Activated naive CD8-positive, alpha-beta T cell treated with anti-CD3 and anti-CD28 coated beads, Interleukin-2, amount 10 ng/mL, durations not matched to agents 7 days and 5 days (primary cell): ENCODE measurements at places on chromosomes 1 and 21.

DNA sequence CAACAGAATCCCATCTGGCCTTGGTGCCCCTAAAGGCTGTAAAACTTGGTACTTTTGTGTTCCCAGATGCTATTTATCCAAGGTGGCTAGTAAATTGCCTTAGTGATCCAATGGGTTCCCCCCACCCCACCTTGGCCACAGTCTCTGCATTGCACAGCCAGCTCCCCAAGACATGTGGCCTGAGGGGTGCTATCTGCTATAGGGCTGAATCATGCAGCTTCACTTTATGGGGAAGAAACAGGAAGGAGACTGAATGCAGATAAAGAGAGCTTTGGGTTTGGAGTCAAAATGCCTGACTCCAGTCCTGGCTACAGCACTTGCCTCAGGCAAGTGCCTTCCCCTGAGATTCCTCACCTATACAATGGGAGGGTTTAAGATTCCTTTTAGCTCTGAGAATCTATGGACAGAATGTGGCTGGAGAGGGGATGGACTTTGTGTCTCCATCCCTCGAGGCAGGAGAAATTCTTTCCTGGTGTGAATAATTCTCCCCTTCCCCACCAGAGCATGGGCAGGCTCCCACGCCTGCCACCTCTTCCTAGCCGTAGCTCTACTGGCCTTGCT, 6.5 kb downstream of the RHEX start:
- no peak for DNase-seq

- peak; percentile 44 for DNase-seq
Measured at GRCh38 chr1:244801246-244801645, 34.2 kb upstream of the COX20 start.

- DNase-seq = no peak
Measured at GRCh38 chr21:15029077-15029476, 35.7 kb downstream of the NRIP1 start.

DNA sequence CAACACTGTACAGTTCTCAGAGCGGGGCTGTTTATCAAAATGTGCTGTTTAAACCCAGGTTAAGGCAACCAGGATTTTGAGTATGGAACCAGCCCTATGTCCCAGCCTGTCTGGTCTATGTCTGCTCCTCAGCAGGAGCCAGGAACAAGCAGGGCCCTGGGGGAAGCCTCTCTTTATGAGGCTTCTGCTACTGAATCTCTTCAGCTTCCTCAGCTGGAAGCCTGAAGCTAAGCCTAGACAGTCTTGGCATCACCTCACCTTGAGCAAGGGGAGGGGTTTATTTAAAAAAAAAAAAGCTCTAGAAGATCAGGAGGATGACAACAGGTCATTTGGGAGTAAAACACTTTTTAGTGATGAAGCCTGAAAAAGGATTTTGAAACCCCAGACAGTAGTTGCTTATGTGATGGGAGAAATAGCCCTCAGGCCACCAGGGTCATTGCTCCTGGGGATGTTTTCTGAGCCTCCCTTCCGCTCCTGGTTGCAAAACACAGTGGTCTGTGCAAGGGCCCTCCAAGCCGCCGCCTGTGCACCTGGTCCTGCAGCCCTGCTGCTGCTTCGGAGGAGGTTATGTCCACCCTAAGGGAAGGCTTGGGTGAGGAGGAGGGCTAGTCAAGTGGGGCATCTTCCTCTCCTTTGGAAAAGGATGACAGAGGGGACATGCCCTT, 21.8 kb upstream of the GRHL3 start:
- no peak for DNase-seq

DNA sequence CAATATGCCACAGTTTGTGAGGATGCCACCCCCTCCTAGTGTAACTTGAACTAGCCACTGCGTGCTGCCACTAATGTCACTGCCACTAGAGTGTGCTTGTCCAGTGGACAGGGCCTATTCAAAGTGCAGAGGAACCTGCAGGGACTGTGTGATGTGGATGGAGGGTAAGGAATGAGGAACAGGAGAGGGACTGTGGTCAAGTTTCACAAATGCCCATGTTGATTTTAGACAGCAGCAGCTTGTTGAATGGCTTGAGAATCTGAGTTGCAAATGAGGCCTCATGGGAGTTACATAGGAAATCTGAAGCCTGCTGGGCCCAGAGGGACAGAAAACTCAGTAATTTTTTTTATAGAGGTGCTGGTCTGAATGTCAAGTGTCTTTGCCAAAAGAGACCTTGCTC, 112.3 kb downstream of the HHAT start:
- DNase-seq = no peak

GRCh38 chr1:234300096-234300495, 73.2 kb upstream of the COA6 start:
- DNase-seq = no peak

DNA sequence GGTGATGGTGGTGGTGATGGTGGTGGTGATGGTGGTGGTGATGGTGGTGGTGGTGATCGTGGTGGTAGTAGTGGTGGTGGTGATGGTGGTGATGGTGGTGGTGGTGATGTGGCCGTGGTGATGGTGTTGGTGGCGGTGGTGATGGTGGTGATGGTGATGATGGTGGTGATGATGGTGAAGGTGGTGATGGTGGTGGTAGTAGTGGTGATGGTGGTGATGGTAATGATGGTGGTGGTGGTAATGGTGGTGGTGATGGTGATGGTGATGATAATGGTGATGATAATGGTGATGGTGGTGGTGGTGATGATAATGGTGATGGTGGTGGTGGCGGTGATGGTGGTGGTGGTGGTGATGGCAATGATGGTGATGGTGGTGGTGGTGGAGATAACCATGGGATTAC, 6.8 kb upstream of the COL6A2 start:
- no peak for DNase-seq

GRCh38 chr1:167756730-167757405, 35.1 kb downstream of the MPZL1 start:
- no peak for DNase-seq

DNA sequence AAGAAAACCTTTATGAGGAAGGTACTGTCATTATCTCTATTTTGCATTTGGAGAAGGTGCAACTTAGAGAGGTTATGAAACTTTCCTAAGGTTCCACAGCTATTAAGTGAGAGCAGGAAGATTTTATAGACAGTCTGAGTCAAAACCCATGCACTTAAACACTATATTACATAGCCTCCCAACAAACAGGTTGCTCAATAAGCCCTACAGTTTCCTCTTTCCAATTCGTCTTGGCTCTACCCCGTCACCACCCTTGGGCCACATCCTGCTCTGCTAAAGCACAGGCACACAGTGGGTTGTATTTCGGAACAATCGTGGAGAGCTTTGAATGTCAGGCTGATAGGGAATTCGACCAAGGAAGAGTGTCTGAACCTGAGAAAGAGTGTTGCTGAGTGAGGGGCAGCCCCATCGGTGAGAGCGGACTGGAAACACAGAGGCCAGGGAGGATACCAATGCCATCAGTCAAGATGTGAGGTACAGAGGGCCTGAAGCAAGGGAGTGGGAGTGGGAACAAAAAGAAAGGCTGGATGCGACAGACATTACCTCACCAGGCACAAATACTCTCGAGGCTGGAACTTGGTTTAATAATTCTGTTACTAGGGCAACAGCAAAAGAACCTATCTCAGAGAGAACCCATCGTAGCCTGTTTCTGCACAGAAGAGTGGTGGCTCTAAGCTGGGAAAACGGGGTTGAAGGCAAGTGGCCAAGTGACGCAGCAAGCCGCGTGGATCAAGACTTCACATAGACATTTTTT, 6.3 kb upstream of the LRRC52 start:
- no peak for DNase-seq

DNA sequence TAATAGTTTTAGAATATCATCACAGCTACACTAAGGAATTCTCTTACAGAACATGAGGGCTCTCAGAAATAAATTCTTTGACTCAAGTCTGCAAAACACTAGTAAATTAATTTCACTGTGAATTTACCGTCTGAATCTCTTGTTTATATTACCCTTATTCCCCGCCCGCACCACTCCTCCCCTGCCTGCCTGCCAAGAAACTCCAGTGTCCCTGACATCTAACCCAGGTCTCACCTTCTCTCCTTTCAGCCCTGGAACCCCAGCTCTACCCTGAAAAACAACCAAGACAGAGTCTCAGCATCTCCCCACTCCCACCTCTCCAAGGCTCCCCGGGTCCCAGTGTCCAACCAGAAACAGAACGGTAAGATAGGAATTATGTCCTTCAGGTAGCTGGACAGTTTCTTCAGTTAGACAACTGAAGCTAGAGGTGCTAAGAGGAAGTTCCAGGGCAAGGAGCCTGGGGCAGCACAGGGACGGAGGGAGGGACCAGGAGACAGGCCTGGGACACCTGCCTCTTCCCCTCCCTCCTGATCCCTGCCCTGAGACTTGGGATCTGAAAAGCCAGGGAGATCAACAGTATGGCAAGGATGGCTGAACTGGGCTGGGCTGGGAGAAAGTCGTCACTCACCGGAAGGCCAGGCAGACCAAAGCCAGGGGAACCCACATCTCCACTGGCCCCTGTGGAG, 15.4 kb downstream of the COL16A1 start:
- DNase-seq = no peak

DNA sequence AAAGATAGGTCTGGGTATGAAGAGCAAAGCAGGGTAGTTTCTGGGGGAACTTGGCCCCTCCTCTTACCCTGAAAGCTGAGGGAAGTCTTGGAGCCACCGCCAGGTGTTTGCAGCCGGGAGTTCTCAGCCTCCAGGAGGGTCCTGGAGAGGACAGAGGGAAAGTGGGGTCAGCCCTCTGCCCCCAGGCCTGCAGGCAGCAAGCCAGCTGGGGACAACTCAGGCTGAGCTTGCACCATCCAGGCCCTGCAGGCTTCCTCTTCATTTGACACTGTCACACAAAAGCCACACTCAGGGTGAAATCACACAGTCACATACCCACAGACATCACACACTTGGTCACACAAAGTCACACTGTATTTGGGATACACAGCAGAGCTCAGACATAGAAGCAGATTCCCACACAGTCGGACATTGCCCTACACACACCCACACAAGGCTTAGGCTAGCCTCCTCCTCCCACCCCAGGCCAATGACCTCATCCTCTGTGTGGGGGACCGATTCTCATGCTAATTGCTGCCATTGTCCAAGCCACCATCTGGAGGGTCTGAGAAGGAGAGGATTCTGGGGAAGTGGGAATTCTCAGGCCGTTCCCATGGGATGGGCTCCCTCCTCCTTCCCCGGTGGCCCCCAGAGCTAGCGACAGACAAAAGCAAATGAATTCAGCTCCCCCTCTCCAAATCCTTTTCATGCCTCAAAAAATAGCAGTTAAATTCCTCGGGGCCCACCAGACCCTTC, 3.7 kb downstream of the NES start:
- DNase-seq = no peak
